Dermis blood vessel endothelial cell (primary cell): ENCODE measurements at places on chromosomes 3 and 15.

GRCh38 chr3:58366699-58367098, 34.0 kb downstream of the PXK start:
- DNase-seq, result no peak

- no peak for DNase-seq
Measured at GRCh38 chr3:135368781-135369180, 573.7 kb downstream of the EPHB1 start.

- DNase-seq, result no peak
Measured at GRCh38 chr15:36596915-36597314, 17.5 kb downstream of the CDIN1 start.

GRCh38 chr3:39156421-39156820, 3.0 kb upstream of the CSRNP1 start:
- DNase-seq, result no peak

GRCh38 chr15:88342666-88343065, 86.1 kb upstream of the NTRK3 start:
- DNase-seq, result no peak

GRCh38 chr3:122560680-122561079, 3.4 kb downstream of the PARP9 start:
- peak; percentile 80 for DNase-seq

DNA sequence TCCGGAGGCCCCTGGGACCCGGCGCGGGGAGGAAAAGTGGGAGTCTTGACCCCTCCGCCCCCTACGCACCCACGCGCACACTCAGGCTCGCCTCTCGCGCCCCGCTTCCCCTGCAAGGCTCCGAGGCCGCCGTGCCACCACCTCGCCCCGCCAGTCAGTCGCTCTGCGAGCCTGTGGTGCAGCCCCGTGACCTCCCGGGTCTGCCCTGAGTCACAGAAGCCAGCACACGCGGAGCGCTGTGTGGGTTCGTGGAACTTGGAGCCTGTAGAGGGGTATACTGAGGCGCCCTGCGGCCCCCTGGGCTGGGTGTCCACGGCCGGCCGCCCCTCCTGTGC, 380 bp upstream of the ALS2CL start:
- DNase-seq, result peak; percentile 30

DNA sequence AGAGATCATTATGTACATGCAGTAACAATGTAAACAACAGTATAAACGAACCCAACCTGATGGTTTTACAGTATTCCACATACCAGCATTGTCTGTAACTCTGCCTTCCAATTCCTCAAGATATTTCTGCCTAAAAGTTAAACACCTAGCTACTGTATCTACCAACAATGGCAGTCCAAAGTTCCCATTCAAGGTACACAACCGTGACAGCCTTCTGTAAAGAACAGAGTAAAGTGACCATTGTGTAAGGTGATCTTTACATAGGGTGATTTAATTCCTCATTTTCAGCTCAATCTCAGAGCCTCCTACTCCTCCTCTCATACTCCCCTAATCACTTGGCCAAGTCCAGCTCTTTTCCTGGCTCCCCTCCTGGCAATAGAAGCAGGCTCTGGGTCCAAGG, 10.4 kb downstream of the SECISBP2L start:
- no peak for DNase-seq

- DNase-seq, result no peak
Measured at GRCh38 chr3:179995406-179995805, 41.3 kb downstream of the PEX5L start.

- peak; percentile 82 for DNase-seq
Measured at GRCh38 chr3:38738630-38739395, 77.2 kb downstream of the SCN10A start.

DNA sequence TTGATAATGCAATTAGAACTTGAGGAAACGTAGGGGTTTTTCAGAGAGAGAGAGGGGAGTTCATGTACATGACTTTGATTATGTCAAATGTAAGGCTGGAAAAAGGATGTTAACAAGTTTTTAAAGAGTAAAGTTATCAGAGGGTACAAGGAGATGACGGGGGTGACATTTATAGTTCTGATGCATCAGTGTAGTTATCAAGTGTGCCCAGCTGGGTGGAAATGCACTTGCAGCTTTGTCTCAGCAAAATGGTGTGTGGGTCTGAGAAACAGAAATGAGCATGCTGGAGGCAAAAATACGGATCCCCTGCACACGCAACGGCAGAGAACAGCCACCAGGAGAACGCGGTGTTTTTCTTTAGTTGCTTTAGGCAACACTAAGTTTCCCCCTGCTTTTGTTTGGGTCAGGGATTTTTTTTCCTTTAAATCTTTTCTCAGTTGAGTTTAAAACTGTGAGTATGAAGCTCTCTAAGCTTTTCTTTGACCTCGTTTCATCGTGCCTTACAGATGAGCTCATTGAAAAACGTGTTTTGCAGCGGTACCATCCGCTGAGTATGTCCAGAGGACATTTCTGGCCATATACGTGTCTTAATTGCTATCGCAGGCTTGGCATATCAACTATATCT, 205.4 kb downstream of the PDZRN3 start:
- DNase-seq, result no peak

DNA sequence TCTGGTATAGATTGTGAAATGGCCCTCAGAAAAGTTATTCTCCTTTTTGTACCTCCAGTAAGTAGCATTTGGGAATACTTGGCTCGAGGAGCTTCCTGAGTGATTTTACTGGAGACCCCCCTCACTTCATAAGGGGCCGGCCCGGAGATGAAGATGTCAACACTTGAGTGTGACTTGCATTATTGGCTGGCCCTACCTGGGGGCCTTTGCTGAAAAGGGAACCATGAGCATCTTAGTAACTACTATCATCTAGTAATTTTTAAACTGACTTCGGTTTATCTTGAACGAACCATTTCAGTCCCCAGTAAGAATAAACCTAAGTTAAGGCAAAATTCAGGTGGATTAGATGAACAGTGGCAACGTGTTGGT, 1.3 kb downstream of the FAIM start:
- no peak for DNase-seq

GRCh38 chr15:98548139-98548971, 100.0 kb upstream of the IGF1R start:
- DNase-seq, result peak; percentile 51

DNA sequence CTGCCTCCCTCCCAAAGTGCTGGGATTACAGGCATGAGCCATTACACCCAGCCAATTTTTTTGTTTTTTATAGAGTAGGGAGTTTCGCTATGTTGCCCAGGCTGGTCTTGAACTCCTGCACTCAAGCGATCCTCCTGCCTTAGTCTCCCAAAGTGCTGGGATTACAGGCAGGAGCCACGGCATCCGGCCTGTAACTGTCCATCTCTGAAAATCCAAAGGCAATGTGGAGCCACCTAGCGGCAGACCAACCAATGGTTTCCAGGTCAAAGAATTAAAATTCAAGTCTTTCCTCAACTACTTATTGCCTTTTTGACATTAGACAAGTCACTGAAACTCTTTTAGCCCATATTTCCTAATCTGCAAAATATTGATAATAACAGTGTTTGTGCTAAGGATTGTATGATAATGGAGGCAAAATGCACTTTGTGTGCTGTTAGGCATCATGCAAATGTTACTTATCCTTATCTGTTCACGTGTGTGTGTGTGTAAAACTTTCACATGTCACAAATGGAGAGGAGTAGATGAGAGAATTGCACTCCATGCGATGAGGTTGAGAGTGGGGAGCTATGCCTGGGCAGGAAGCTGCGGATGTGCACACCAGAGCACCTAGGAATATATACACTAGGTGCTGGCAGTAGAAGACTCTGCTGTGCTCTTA, 48.7 kb downstream of the COL8A1 start:
- DNase-seq, result peak; percentile 87

GRCh38 chr3:173733029-173733652, 335.6 kb downstream of the NLGN1 start:
- peak; percentile 75 for DNase-seq

DNA sequence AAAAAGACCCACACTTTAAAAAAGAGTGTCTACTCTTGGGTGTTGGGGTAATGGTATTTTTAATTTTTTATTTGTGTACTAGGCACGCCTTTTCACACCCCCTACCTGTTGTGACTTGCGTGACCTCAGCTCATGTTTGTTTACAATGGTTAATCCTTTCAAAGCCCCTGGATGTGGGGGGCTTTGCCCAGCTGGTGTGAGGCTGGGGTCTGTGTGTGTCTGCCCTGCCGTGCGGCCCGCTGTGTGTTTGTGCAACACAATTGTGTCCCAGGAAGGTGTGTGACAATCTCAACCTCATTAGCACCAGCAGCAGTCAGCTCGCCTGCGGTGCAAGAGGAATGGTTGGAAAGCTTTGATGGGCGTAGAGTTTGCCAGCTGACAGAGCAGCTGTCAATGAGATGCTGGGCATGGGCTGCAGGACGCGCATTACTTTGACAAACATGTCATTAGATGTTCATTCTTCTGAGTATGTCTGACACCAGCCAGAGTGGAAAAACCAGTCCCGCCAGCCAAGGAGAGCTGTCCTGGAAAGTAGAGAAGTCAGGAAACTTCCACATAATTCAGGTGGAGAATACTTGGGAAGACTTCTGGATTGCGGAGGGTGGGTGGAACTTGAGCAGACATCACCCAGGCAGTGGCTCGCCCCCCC, 9.6 kb downstream of the LRRK1 start:
- no peak for DNase-seq

DNA sequence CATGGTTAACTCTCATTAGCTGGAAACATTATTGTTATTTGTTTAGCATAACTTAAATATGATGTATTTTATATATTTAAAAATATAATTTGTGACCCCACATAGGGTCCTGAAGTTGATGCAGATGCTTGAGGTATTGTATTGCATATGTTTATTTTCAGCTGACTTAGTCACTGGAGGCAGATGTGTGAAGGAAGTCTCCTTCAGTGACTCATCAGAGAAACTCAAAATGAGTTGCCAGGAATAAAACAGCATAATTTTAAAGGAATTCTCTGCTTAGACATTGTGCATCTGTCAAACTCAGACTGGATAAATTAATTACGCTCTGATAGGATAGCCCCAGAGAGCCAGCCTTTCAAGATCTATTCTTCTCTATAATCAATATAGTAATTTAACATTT, 7.9 kb upstream of the OR4F6 start:
- peak; percentile 37 for DNase-seq

DNA sequence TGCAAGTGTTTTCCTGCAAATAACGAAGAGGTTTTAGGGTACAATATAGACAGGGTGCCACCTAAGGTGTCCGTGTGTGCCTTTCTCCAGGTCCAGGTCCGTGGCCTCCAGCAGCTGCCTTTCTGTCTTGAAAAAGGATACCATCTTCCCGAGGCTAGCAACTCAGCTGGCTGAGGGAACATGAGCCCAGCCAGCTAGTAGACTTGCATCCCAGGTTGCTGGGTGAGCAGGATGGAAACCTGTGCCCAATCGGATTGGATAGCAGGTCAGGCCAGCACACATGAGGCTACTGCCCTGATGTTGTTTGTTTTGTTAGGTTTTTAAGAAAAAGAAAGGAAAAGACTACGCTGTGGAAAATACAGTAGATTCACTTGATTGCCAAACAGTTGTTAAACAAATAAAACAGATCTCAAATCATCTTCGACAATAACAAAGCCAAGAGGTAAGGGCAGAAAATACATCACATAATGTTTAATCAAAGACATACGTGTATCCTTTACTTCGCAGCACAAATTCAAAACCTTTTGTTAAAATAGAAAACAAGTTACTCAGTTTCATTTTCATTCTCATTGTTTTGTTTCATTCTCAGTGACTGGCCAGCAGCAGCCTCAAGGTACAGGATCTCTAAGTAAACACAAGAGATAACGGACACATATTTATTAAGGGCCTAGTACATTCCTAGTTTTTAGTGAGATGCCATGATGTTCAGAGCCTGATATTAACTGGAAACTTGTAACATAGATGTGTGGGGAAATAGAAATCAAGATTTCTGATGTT, 661.2 kb upstream of the NR2F2 start:
- peak; percentile 58 for DNase-seq

DNA sequence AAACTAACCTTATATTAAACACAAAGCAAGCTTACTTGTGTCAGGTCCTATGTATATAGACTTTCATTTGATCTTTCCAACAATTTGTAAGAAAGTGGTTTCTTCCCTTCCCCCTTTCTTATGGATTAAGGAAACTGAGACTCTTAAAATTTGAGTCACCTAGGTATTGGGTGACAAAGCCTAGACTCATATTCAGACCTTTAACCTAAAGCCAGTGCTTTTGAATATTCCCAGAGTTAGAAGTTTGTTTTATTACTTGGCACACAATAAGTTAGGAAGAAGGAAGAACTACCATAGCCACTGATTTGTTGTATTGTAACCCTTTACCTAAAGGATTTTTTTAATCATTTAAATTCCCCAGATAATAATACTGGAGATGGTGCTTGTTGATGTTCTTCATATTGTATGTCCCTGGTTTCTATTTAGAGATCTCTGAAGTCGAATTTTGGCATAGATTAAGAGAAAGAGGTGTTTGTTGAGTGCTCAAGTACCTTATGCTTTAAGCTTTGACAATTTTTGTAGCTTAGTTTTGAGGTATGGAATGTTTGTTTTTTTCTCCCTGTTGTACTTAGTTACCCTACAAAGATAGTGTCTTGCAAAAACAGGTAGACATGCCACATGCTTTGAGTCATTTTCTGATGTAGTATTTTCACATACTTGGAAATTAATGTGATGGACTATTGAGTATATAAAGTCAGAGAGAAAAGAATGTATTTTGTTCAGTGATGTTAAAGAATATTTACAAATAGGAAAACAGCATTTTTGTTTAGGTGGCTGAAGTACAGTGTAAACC, 11.2 kb downstream of the TSC22D2 start:
- no peak for DNase-seq

DNA sequence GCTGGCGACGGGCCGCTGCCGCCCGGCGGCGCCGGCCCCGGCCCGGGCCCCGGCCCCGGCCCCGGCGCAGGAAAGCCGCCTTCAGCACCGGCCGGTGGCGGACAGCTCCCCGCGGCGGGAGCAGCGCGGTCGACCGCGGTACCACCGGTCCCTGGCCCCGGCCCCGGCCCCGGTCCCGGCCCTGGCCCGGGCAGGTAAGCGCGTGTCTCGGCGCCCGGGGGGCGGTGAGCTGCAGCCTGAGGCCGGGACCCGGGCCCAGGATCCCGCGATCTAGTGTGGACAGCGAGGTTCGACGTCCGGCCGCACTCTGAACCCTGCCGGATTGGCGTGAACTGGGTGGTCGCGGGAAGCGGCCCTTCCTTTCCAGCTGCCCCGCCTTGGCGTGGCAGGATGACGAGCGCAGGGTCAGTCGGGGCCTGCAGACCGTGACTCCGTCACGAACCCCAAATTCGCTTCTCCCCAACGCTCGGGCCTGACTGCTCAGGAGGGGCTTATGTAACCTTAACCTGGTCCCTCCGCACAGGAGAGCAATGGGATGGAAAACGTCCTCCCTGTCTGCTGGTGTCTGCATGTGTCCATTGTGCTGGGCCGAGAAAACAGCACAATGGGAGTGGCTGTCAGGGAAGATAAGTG, 472 bp downstream of the BSN start:
- peak; percentile 59 for DNase-seq
